ENCODE measurements at places on chromosomes 7 and 10.
A peak's percentile ranks its signal among the peaks of the same experiment; 100 is the strongest.

- no peak for DNase-seq
Observed at GRCh38 chr10:23884670-23885069, 324.3 kb upstream of the KIAA1217 start.

- DNase-seq: no peak
Observed at GRCh38 chr10:102410429-102411073, 8.0 kb downstream of the PSD start.

DNA sequence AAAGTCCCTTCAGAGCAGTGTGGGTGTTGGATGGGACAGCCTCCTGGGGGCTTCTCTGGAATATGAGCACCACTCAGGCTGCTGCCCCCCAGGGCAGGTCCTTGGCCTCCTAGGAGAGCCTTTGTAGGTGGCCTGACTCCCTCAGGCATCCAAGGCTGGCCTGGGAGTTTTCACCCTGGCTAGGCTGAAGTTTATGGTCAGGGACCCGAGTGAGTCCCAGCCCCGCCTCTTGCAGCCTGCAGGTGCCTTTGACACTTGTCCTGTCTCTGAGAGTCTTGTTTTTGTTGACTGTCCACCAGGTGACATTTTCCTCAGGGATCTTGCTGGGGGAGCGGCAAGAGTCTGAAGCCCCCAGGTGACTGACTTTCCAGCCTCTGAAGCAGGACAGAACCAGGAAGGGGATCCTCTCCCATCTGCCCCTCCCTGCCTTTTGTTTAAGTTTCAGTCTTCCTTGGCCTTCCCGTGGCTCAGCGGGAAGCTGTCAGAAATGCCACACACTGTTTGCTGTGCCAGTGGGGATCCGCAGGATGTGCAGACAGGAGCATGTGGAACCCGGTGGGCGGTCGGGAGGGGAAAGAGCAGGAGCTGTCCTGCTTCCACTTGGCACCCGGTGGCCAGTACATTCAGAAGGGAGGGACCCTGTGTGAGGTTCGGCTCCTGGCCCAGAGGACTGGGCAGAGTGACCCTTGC is 59.5 kb downstream of the LRRC18 start:
- no peak for DNase-seq

DNA sequence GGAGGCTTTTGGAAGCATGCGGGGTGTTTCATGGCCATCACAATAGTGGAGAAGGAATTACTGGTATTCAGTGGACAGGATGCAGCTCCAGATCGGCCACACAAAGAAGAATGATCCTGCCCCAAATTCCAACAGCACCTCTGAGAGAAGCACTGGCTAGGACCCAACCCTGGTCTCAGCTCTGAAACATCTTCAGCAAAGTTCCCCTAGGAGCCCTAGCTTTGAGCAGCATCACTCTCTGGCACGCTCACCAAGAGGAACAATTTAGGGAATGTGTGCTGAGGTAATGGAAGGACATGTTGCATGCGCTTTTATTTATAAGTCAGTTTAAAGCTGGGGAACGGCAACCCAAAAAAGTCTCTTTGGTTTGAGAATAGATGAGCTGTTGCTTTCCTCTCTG is 5.5 kb upstream of the OPN1SW start:
- DNase-seq: no peak

DNA sequence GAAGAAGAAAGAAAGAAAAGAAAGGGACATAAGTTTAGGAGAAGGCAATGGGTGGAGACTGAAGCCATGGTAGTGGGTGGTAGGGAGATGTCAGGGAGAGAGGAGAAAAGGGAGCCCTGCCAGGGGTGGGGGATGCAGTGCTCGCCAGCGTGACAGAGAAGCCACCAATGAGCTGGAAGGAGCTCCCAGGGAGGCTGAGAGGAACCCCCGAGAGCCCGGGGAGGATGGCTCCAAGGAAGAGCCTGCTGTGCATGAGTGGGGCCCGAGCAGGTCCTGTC is 141.2 kb upstream of the SHH start:
- DNase-seq: no peak

DNA sequence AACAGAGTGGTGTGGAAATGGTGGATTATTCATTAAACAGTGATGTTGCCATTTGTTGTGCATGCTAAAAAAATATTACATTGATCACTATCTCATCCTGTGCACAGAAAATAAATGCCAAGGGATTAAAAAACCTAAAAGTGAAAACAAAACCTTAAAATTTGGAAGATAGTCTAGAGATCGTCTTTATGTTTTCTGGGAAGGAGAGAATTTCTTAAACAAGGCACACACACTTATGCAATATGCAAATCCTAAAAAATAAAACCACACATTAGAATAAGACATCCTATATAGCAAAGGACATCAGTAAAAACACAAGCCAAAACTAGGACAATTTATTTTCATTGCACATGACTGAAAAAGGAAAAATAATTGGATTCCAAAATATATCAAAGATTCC is 54.5 kb downstream of the MACC1 start:
- no peak for DNase-seq

GRCh38 chr10:121952226-121952625 is 22.8 kb downstream of the NSMCE4A start:
- no peak for DNase-seq

- DNase-seq: no peak
Observed at GRCh38 chr7:127978421-127978820, 52.8 kb downstream of the LRRC4 start.

DNA sequence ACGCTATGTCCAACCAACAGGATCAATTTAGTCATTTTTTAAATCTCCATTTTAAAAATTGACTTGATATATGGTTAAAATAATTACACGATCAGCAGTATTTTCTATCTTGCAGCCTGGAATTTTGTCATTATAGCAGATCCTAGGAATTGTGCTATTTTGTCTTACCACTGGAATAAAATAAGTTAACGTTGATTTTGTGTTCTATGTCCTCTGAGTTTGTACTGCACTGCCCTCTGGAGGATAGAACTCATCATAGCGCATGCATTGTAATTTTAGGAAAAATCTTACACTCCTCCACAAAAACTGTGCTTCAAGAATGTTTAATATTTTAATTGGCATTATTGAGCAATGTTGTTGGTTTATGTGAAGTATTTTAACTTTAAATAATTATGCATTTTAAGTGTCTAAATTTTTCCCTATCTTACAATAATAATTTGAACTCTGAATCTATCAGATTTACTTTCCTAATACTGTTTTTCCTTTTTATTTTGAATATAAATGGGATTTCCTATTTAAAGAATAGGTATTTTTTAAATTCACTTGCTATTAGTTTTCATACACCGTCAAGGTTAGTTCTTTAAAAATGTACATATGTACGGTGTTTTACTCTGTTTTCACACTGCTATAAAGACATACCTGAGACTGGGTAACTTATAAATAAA is 220.1 kb downstream of the PPP1R3A start:
- DNase-seq: peak; percentile 38

- no peak for DNase-seq
Observed at GRCh38 chr7:130926001-130926691, 192.1 kb upstream of the KLF14 start.

GRCh38 chr10:14676732-14677131 is 98.0 kb downstream of the FAM107B start:
- no peak for DNase-seq

- DNase-seq: peak; percentile 23
Observed at GRCh38 chr7:52146871-52147634, 830.4 kb upstream of the COBL start.

- peak; percentile 15 for DNase-seq
Observed at GRCh38 chr10:23047201-23048050, 48.0 kb upstream of the MSRB2 start.

- no peak for DNase-seq
Observed at GRCh38 chr7:37709631-37710509, 26.3 kb downstream of the GPR141 start.

- DNase-seq: no peak
Observed at GRCh38 chr10:131077031-131077430, 234.5 kb downstream of the TCERG1L start.

DNA sequence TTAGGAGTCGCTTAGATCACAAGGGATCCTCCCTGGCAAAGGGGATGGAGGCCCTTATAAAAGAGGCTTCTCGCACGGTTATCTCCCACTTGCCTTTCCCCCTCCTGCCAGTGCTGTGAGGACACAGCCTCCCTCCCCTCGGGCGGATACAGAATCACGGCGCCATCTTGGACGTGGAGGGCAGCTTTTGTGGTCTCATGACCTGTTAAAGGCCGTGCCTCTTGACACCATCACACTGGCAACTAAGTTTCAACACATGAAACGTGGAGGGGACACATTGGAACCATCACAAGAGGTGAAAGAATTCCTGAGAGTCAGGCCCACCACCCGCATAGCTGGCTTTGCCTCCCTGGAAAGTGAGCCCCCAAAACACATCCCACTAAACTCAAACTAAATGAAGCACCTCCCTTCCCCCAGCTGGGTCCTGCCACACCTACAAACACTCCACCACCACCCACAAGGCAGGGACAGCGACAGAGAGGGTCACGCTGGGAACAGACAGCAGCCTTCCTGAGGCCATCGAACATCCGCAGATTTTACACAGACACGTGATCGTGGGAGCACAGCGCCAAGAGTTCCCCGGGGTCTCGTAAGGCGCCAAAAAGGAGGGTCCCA is 110.6 kb downstream of the TCERG1L start:
- no peak for DNase-seq

DNA sequence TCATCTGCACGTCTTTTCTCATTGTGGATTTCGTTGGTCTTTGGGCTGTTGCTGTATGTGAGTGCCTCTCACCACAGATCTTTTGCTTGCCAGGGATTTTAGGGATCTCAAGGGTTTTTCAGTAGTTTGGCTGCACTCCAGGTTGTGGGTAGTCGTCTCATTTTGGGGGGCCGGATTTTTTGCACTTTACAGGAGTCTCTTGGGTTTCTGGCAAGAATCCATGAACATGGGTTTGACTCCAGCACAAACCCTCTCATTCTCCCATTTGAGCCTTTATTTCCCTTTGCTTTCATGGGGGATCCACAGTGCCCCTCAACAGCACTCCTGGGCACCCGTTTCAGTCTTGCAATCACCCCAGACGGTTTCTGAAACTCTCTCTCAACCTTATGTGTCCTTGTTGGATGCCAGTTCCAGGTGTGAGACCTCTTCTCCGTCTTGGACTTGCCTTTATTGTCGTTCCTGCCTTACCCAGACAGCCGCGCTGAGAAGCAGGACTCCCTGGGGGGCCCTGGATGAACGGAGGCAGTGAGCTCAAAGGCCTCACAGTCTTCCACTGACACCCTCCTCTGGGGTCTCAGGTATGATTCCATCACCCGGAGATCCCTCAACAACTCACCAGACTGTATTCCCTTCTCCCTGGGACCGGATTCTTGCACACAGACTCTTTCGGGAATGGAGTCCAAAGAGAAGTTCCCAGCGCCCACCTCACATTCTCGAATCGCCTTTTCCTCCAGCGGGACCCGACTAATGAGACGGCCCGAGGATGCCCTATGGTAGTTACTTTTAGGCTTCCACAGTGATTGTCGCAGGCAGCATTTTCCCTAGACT is 18.8 kb upstream of the ZNF273 start:
- no peak for DNase-seq

DNA sequence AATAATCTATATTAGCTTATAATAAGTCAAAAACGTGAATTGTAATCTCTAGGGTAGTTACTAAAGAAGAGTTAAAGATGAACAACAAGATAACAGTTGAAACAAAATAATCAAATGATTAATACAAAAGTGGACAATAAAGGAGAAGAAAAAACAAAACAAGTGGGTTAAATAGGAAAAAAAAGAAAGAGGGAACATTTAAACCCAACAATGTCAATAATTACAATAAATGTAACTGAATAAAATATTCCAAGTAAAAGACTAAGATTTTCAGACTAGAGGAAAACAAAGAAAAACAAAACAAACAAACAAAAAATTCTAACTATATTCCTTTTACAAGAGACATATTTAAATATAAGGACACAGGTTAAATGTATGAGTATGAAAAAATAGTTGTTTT is 38.0 kb upstream of the ZEB1 start:
- no peak for DNase-seq

DNA sequence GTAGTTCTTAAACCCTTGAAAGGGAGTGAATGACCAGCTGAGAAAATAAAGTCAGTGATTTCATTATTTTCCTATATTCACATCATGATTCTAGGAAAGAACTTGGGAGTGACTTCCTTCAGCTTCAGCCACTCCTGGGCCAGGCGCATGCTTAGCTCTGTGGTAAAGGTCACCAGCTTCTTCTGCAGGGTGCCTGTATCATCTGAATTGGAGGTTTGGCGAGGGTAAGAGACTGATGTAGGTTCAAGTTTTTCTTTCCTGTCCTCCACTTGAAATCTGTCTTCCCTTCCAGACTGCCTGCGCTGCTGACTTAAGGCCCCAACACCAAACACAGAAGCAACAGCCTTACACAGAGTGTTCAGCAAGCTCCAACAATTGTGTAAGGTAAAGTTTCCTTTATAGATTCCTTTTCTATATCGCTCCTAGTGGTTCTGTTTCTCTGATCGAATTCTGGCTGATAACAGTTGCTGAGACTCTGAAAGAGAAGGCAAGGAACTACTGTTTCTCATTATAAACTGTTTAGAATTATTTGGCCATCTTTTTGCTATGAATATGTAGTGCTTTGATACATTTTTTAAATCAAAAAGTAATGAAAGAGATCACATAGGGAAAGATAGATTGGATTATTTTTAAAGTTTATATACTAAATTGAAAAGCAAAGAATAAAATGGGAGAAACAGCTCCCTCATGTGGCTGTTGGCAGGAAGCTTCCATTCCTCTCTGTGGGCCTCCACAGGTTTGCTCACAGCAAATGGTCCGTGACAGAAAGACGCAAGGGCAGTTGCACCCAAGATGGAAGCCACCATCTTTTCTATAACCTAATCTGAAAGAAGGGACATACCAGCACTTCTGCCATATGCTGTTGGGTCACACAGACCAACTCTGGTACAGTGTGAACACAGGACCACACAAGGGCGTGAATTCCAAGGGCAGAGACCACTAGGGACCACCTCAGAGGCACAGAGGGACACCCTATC is 14.0 kb downstream of the GATAD1 start:
- DNase-seq: peak; percentile 40

DNA sequence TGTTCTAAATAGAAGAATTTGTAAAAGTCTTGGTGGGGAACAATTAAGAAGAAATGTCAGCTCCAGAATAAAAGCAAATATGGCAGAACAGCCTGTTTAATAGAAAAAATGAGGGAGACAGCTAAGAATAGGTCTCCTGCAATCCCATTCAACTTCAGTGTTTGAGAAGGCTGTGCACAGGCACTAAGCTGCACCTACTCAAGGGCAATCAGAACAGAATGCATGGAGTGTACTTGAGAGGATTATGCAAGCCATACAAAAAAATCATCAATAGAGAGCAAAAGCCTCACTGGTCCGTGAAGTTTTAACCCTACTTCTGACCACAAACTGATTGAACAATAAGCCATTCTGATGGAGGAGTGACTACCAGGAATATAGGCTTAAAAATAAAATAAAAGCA is 690.7 kb upstream of the PCDH15 start:
- DNase-seq: no peak

GRCh38 chr10:29962166-29962850 is 97.1 kb downstream of the JCAD start:
- no peak for DNase-seq
